ENCODE measurements at places on chromosomes 11 and 22.

DNA sequence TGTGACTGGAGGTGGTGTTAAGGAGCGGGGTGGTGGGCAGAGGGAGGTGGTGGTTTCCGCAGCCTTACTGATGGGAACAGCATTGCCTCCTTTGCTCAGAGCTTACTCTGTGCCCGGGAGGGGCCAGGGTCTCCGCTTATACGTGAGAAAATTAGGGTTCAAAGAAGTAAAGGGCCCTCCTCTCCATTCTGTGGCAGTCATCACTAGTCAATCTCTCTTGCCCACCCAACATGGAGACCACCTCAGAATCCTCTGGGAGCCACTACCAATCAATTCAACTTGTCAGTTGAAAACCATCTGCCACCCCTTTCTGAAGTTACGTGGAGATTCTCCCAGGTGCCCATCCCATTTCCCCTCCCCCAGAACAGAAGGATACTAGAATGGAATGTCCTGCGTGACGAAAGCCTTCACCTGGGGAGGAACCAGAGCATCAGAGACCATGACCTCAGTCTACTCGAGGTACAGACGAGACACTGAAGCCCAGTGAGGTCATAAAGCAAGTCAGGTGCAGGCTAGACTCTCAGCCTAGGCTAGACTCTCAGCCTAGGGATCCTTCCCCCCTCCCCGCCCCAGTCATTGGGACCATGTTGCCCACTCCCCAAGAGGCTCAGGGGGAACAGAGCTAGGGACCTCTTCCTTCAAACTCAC, 2.0 kb downstream of the SELENOM start:
- DNase-seq = peak; percentile 7

- peak; percentile 57 for DNase-seq
These were observed 722 bp downstream of the IFITM10 start for GRCh38 chr11:1749395-1750351.

DNA sequence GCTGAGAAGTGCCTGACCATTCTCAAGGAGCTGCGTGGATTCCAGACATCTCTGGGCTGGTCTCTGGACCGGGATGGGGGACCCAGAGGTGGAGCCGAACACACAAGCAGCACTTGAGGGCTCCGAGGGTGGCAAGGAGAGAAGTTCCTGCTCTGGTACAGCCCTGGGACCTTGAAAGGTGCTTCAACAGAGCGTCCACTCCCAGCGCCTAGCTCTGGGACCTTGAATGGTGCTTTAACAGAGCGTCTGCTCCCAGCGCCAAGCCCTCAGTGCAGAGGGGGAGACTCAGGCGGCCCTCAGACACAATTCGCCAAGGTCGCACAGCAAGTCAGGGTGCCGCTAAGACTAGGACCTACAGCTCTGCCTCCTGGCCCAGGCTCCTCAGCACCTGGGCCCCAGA, 10.6 kb upstream of the NPAS4 start:
- no peak for DNase-seq

GRCh38 chr22:27729246-27729645, 72.3 kb downstream of the MN1 start:
- DNase-seq = no peak

GRCh38 chr11:66369073-66369894, 2.3 kb downstream of the SLC29A2 start:
- no peak for DNase-seq

DNA sequence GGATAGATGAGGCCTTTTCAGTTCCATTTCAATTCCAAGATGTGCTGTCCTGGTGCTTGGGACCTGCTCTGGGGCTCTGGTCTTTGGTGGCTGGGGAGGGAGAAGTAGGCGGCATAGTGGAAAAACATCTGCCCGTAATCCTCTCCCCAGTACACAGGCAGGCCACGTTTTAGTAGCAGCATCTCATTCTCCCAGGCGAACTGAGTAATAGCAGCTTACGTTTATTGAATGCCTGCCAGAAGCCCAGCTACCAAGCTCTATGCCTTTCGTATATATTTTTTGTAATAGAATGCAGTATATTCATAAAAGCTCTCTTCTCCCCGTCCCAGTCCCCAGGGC, 11.4 kb downstream of the ACO2 start:
- DNase-seq = no peak

GRCh38 chr11:130220311-130221035, 60.9 kb downstream of the ST14 start:
- DNase-seq = no peak

- DNase-seq = no peak
These were observed 128.6 kb downstream of the SLC17A6 start for GRCh38 chr11:22466809-22467208.

DNA sequence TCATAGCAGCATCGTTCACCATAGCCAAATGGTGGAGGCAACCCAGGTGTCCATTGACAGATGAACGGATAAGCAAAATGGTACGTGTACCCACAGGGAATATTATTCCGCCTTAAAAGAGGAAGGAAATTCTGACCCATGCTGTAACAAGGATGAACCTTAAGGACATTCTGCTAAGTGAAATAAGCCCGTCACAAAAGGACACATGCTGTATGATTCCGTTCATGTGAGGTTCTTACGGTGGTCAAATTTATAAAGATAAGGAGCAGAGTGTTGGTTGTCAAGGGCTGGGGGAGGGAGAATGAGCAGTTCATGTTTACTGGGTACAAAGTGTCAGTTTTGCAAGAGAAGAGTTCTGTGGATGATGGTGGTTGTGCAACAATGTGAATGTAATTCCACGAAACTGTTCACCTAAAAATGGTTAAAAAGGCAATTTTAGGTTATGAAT, 26.3 kb downstream of the APOL1 start:
- DNase-seq = no peak

GRCh38 chr22:22558972-22559603, at the start of gene PRAME:
Gene PRAME (minus strand): TSS chr22:22559265. CDS start chr22:22556832, 2,433 bp downstream.
- peak; percentile 88 for DNase-seq

DNA sequence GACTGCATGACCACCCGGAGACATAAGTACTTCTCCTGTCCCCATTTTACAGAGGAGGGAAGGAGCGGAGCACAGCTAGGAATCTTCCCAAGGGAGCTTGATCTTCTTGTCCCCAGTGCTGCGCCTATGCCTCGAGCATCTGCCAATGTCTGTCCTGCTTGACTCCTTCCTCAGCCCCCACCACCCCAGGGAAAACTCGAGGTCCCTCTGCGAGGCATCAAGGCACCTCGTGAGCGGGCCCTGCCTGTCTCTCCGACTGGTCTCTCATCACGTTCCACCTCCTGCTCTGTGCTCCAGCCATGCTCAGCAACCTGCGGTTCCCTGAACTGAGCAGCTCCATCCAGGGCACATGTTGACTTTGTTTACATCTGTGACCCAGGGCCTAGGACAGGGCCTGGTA, 2.5 kb downstream of the NCF4 start:
- no peak for DNase-seq

DNA sequence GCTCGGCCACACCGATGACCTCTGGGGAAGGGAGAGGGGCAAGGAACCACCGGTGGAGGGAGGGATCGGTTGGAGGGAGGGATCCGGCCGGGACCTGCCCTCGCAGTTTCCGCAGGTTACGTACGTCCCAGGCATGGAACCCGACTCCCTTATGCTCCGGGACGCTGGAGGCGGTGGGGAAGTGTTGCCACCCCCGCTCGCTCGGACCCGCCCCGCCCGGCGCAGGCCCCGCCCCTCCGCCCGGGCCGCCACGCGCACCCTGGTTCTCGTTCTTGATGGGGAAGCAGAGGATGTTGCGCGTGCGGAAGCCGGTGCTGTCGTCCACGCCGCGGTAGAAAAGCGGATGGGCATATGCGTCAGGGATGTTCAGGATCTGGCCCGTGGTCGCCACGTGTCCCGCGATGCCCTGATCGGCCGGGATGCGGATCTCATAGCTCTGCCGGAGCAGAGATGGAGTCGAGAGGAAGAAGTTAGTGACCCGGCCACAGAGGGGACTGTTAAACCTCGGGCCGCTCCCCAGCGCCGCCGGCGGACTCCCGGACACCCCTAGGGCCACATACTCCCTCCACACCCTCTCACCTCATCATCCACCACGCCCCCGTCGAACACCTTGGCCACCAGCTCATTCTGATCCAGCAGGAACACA, 89.8 kb downstream of the PDE2A start:
- DNase-seq = peak; percentile 72

- DNase-seq = no peak
These were observed 1417.4 kb downstream of the TBC1D22A start for GRCh38 chr22:48179571-48180546.

DNA sequence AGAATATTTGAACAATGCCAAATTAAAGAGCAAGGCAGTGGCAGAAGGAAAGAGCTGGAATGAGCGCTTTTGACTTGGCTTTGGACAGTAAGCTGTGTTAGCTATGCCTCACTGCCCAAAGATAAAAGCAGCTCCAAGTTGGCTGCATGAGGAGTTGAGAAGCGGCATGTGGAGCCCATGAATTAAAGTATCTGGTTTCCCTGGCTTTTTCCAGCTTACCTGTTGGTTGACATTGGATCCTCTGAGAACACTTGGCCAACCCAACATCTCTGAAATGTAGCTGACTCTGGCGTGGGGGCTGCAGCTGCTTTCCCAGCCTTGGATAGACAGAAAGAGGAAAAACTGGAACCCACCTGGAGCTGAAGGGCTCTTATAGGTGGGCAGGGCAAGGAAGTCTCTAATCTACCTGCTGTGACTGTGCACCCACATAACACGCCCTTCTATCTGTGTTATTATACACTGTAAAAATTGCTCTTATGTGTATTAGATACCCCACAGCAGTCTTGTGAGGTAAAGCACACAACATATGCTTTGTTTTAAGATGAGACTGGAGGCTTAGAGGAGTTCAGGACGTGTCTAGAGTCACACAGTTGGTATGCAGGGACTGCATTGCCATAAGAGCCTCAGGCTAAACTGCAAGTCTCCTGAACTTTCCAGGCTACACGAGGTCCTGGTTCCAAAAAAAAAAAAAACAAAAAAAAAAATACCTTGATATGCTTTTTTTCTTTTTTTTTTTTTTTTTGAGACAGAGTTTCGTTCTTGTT, 5.8 kb downstream of the UBASH3B start:
- DNase-seq = no peak

DNA sequence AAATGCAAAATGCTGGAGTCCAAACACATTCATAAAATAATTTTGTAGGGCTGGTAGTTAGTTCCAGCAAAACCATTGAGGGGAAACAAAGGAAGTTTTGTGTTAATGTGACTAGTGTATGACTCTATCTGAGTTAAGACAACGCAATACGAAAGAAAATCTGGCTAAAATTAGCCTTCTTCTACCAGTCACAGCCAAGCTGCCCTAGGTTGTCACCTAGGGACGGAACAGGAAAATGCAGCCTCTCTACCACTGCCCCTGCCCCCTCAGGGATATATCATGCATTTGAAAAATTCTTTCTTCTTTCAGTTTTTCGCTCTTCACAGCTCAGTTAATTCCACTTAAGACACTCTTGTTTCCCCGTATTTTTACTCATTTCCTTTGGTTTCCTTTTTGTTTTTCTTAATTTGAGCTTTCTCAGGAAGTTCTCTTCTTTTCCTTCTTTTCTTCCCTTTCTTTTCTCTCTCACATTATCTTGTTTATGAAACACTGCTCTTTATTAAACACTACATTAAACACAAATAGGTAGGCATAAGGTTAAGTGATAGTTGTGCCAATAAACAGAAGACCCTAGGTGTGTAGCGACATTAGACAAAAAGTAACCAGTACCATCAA, 30.6 kb downstream of the KIRREL3 start:
- DNase-seq = peak; percentile 17

- DNase-seq = peak; percentile 86
These were observed 9.1 kb upstream of the CLCF1 start for GRCh38 chr11:67382276-67383136.

DNA sequence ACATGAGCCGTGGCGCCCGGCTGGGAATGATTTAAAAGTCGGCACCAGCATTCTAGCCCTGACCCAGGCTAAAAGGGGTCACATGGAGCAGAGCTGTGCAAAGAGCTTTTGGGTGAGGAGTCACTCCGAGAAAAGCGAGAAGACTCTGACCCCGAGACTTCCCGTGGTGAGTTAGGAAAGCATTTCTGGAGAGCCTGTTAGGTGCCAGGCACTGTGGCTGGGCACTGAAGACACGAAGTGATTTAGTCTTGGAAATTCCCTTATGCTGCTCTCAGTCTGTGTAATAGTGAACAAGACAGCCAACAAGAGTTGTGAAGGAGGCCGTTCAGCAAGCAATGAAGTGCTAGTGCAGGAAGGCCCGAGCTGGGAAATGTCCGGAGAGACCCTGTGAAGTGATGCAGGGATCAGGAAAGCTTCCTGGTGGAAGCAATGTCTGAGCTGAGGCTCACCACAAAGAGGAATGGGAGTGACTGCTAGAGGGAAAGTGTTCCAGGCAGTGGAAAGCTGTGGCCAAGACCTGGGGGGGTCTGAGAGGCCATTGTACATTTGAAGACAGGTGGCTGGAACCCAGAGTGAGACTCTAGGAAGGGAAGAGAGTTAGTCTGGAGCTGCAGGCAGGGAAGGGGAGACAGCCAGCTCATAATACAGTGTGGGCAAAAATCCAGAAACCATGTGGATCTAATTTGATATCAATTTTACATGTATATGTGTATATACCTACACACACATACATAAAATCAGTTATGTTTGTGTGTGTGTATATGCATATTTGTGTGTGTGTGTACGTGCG, 31.6 kb downstream of the MARK2 start:
- DNase-seq = no peak

- no peak for DNase-seq
These were observed 21.9 kb downstream of the SCUBE1 start for GRCh38 chr22:43320943-43321900.
